ENCODE measurements at places on chromosomes 12 and 14.

GRCh38 chr12:15541996-15542631 is 219.8 kb downstream of the PTPRO start:
- DNase-seq: no peak

- no peak for DNase-seq
These were observed 160.1 kb downstream of the NUAK1 start for GRCh38 chr12:105978686-105979085.

GRCh38 chr12:6207259-6207925 is 7.2 kb downstream of the CD9 start:
- no peak for DNase-seq

- DNase-seq: no peak
These were observed 144.5 kb upstream of the DCN start for GRCh38 chr12:91327131-91327530.

DNA sequence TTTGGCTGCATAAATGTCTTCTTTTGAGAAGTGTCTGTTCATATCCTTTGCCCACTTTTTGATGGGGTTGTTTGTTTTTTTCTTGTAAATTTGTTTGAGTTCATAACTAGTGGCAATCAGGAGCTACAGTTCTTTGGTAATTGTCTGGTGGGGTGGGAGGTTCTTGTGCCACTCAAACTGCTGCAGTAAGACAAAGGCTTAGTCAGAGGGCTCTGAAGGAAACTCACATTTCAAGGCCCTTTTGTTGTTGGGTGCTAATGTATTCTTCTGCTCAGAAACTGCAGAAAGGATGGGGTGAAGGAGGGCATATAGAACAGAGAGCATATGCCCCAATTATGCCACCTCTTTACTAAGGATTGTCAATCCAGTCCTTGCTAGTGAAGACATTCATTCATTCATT is 21.9 kb downstream of the MYRFL start:
- no peak for DNase-seq

- no peak for DNase-seq
These were observed 53.7 kb upstream of the KITLG start for GRCh38 chr12:88634008-88634407.

GRCh38 chr12:130137040-130138018 is 24.9 kb upstream of the FZD10 start:
- no peak for DNase-seq

Data from esophagus squamous epithelium (tissue), 5 donors.